ENCODE measurements at places on chromosomes 13 and 19. TPM values are rescaled to one million over a fixed set of nuclear protein-coding genes. Genes with fewer than 3 reads are reported as not detected.

Gene SERPINE3
- not detected for total RNA-seq

Gene MAMSTR
- 0.89 TPM for total RNA-seq

Gene TNNI3
- total RNA-seq = not detected

Gene COL4A2
- total RNA-seq = not detected

Gene WTIP
- total RNA-seq = 0.30 TPM

Gene KLK14
- total RNA-seq = 0.69 TPM

Gene ZNF382
- 25.0 TPM for total RNA-seq

Gene QPCTL
- total RNA-seq = 29.8 TPM

Gene PAN3
- 42.6 TPM for total RNA-seq

Gene SPACA7
- total RNA-seq = not detected

Gene SIGLEC10
- total RNA-seq = 0.38 TPM

Gene CACNG7
- not detected for total RNA-seq
